ENCODE measurements at places on chromosomes 4 and X. TPM values are rescaled to one million over a fixed set of nuclear protein-coding genes. Genes with fewer than 3 reads are reported as not detected.

The PCDH10 gene
- 1.8 TPM for total RNA-seq

The REELD1 gene
- total RNA-seq = not detected

The ATP1B4 gene
- not detected for total RNA-seq

The DUX4 gene
- not detected for total RNA-seq

The FAM241A gene
- 0.85 TPM for total RNA-seq

The RNF175 gene
- not detected for total RNA-seq

The MFAP3L gene
- 1.7 TPM for total RNA-seq

The CCDC149 gene
- 14.0 TPM for total RNA-seq

The RHOXF2 gene
- total RNA-seq = not detected

The ARHGAP4 gene
- total RNA-seq = 1.3 TPM

The OPHN1 gene
- 5.6 TPM for total RNA-seq

The PAK3 gene
- total RNA-seq = 1.6 TPM

The SERPINA7 gene
- total RNA-seq = not detected

The TACR3 gene
- not detected for total RNA-seq

The FHIP1A gene
- 0.43 TPM for total RNA-seq

The SLC25A6 gene
- 193 TPM for total RNA-seq

The UCP1 gene
- total RNA-seq = not detected
